ENCODE measurements at places on chromosomes 5 and 9.
A peak's percentile ranks its signal among the peaks of the same experiment; 100 is the strongest.

- peak; percentile 38 for DNase-seq
Observed at GRCh38 chr9:19922476-19923118, 133.8 kb upstream of the SLC24A2 start.

GRCh38 chr5:10360686-10361085 lies 7.2 kb downstream of the MARCHF6 start:
- no peak for DNase-seq

DNA sequence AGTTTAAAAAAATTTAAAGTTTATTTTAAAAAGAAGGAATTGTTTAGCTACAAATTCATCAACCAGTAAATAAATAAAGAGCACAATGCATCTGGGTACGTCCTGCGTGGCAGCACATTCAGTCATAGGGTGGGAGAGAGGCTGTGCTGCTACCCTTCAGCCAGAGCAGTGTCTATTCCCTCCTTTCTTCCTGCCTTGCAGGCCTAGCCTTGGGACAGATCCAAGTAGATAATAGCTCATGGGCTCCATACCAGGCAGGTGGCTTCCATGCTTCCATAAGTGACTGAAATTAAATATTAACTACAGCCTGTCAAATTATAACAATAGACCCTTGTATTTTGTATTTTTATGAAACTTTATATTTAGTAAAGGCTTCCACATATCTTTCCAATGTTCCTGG lies 408.3 kb upstream of the RGMB start:
- no peak for DNase-seq

- DNase-seq: no peak
Observed at GRCh38 chr5:37905230-37905629, 65.4 kb upstream of the GDNF start.

GRCh38 chr5:143554187-143554717 lies 150.8 kb upstream of the NR3C1 start:
- peak; percentile 91 for DNase-seq

DNA sequence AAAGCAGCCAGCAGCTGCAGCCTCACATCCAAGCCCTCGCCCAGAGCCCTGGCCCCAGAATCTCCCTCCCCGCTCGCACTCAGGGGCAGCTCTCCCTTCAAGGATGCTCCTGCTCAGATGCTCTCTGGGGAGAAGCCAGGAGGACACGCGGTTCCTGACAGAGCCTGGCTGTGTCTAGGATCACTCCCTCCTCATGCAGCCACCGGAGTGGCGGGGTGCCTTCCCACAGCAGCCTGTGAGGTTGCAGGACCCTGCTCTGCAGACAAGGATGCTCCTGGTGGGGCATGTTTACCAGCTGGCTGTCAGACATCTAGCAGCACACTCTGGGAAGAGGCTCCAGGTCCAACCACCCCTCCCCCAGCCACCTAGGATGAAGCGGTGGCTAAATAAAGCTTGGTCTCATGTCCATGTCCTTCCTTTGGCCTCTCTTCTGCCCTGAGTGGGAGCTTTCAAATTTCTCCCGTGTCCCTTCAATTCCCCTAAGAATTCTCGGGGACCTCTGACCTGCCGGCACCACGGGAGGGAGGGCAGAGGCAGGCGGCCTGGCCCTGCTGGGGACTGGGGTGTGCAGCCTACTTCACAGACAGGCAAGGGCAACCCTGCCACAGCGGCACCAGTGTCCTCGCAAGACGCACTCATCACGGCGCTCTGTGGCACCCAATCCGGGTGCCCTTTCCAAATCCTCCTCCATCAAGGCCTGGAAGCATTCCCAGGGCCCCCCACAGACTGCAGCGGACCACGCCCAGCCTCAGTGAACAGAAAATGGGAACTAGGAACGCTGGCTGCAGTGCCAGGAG lies 88.3 kb upstream of the SARDH start:
- no peak for DNase-seq

DNA sequence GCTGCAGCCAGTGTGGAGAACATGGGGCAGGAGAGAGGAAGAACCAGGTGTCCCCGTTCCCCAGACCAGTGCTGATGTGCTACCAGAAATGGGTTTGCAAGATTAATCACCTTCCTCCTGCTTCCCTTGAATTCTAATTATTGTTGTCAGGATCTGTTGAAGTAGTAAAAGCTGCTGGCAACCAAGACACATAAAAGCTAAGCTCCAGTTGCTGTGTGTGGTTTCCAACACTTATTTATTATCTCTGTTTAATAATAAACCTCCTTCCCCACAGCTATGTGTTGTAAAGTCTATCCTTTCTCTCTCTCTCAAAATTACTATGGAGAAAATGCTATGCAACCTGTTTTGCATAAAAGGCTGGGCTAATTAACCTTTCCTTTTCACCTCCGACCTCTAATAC lies 2.3 kb upstream of the RETREG1 start:
- no peak for DNase-seq

DNA sequence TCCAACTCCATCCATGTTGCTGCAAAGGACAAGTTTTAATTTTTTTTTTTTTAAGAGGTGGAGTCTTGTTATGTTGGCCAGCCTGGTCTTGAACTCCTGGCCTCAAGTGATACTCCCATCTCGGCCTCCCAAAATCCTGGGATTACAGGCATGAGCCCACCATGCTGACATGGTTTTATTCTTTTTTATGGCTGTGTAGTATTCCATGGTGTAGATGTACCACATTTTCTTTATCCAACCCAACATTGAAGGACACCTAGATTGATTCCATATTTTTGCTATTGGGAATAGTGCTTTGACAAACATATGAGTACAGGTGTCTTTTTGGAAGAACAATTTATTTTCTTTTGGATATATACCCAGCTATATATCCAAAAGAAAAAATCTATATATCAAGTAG lies 6.1 kb upstream of the POC5 start:
- DNase-seq: no peak

DNA sequence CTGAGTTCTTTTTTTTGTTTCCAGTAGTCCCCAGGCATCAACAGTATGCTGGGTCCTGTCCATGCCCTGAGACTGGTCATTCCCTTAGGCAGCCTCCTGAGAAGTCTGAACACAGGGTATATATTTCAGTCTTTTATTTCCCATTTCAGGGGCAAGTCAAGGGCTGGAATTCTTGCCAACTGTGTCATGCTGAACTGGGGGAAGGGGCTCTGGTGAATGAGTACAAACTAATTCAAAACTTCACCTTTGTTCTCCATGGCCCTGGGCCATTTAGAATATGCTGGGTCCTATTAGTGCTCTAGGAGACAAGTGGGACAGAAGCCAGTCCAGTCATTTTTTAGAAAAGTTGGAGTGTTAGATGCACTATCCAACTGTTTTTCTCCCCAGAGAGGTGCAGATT lies 170.3 kb downstream of the TMC1 start:
- no peak for DNase-seq

DNA sequence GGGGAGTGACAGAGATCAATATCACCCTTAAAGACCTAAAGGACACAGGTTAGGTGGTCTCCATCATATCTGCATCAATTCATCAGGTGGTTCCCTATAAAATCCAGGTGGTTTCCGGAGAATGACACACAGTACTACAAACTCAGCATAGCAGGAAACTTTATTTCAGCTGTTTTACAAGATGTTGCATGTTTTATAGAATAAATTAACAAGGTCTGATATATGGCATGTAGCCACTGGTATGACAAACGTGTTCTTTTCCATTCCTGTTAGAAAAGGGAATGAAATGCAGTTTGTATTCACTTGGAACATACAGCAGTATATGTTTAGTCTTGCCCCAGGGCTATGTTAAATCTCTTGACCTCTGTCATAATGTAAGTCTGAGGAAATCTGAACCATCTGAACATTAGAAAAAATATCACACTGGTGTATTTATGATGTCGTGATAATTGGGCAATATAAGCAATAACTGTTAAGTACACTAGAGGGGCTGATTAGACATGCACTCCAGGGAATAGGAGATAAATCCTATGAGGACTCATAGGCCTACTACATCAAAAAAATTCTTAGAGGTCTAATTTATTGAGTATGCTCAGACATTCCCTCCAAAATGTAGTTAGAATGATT lies 42.2 kb upstream of the TNFSF8 start:
- no peak for DNase-seq

- no peak for DNase-seq
Observed at GRCh38 chr9:78010445-78010844, 21.2 kb downstream of the GNAQ start.

- DNase-seq: no peak
Observed at GRCh38 chr9:211557-211956, 3.1 kb upstream of the DOCK8 start.

DNA sequence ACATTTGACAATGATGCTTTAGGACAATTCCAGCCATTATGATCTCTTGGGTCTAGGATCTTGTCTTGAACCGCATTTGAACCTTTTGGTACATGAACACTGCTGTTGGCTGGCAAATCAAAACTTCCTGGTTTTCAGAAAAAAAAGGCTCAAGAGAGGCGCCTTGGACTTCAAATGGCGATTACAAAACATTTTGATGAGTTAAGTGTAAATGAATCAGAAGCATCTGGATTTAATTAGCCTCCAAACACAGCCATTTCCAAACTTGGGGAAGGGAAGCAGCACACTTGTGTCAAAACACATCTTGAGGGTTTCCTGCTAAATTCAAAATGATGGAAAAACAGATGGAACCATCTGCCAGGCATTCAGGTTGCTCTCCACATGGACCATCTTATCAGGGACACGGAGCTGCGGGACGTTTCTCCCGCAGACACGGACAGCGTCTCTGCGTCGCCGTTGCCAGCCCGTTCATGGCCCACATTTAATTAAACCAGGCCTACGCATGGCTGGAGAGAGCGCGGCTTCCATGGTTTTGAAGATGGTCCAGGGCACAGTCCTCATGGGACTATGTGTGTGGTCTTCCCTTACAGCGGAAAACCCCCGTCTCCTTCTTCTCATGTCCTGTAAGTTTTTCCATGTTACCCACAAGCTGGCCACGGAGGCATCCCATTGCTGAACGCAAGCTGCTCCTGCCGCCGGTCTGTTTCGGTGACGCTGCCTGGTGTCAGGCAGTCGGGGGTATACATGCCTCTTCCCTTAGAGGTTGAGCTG lies 55.8 kb upstream of the PTCH1 start:
- peak; percentile 52 for DNase-seq

GRCh38 chr9:74721696-74722660 lies 165.7 kb downstream of the TRPM6 start:
- DNase-seq: no peak

- no peak for DNase-seq
Observed at GRCh38 chr9:4235420-4235819, 64.4 kb downstream of the GLIS3 start.

GRCh38 chr5:80937584-80938356 lies 22.4 kb upstream of the RASGRF2 start:
- no peak for DNase-seq

- peak; percentile 81 for DNase-seq
Observed at GRCh38 chr9:136564379-136564988, 18.6 kb upstream of the NOTCH1 start.

DNA sequence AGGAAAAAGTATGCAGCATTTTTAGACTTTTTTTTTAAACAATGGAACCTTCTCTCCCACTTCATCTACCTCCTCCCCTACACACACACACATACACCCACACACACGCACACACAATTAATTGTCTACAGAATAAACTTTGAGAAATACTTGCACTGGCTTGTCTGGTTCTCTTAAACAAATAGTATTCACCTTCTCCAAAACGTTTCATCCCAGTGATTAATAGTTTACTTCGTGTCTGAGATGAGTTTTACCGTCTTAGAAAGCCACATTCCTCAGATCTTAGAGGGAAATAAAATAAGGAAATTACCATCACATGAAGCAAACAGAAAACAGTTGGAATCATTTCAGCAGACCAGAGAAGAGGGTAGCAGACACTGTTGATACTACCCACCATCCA lies 570.6 kb upstream of the CLINT1 start:
- DNase-seq: no peak

GRCh38 chr9:137023157-137023556 lies 4.9 kb downstream of the ABCA2 start:
- DNase-seq: no peak

GRCh38 chr5:178340187-178340586 lies 107.6 kb upstream of the PHYKPL start:
- no peak for DNase-seq

DNA sequence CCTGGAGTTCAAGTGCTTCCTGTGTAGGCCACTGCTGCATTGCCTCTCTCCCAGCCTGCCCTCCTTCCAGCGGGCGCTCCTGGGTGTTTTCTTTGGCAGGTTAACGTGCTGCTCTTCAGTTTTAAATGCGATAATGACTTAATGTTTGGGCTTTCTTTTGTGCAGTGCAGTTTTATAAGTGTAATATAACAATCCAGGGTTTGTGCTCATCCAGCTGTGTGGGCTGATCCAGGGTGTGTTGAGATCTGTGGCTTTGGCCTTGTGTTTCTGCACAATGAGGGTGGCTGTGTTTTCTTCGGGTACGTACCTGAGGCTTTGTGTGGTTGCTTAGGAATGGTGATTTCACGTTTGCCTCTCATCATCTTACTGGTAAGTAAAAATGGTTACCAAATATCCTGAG lies 50.6 kb downstream of the PCSK5 start:
- DNase-seq: no peak

DNA sequence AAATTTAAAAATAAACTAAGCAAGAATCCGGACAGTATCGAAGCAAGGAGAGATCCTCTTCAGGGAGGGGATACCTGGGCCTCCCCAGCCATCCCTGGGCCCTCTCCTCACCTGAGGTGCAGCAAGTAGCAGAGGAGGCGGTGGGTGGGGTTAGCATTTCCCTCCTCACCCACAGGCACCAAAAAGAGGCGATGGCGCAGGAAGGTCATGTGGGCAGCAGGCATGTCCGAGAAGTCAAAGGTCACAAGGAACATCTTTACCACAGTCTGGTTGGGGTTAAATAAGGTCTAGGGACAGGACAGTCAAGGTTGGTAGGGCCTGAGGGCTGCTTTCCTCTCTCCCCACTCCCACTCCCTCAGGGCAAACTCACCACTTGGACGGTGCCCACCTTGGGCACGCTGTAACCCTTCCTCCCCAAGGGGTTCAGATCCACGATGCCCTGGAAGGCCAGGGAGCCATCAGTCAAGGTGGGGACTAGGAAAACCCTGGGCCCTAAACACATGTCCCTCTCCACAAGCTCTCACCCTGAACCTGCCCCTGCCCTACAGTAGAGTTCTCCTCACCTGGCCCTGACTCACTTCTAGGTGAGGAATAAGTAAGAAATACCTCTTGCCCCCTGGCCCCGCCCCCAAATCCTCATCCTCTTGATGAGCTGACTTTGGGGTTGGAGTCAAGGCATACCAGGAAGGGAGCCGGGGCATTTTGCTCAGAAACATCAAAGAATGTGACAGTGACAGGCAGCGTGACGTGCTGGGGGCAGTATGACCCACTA lies 2.8 kb upstream of the STOML2 start:
- DNase-seq: no peak

DNA sequence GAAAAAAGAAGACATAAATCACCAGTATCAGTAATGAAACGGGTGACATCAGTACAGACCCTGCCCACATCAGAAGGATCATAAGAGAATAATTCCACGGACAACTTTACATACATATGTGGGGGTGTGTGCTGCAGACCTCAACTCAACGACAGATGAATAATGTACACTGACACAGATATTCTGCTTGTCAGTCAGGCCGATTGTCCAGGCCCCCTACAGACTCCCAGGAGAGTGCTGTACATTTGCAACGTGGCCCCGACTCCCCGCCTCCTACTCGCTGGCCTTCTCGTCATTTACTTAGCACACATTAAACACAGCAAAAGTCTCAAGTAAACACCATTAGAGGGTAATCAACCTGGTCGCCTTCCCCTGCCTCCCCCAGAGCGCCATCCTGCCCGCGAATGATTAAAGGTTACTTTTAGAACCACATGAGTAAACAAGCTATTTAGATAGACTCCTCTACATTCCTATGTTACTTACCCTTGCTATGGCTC lies 3.5 kb upstream of the TMED9 start:
- DNase-seq: no peak

Data from AG08395 (cell line).